ENCODE measurements at places on chromosomes 2 and 18.

GRCh38 chr2:191710411-191710900, 32.5 kb downstream of the NABP1 start:
- peak; percentile 82 for DNase-seq

DNA sequence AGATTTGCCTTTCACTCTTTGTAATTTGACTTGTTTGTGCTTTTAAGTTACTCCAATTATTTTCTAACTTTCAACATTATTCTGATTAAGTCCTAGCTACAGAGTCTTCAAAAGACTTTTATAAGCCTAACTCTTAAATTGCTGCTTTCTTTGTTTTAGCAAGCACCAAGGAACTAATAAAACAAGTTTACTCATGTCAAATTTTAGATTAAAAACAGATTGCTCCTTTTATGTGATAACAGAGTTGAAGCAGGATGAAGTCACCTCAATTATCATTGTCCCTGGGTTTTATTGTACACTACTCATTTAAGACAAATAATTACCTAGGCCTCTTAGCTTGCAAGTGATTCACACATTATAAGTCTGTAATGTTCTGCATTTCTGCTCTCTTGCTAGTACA, 678.4 kb downstream of the ERBB4 start:
- DNase-seq = no peak

GRCh38 chr2:237199577-237199976, 113.9 kb downstream of the COPS8 start:
- DNase-seq = no peak

- no peak for DNase-seq
Observed at GRCh38 chr2:224930124-224930523, 112.1 kb downstream of the DOCK10 start.

- no peak for DNase-seq
Observed at GRCh38 chr2:111246620-111247061, 125.9 kb downstream of the BCL2L11 start.

DNA sequence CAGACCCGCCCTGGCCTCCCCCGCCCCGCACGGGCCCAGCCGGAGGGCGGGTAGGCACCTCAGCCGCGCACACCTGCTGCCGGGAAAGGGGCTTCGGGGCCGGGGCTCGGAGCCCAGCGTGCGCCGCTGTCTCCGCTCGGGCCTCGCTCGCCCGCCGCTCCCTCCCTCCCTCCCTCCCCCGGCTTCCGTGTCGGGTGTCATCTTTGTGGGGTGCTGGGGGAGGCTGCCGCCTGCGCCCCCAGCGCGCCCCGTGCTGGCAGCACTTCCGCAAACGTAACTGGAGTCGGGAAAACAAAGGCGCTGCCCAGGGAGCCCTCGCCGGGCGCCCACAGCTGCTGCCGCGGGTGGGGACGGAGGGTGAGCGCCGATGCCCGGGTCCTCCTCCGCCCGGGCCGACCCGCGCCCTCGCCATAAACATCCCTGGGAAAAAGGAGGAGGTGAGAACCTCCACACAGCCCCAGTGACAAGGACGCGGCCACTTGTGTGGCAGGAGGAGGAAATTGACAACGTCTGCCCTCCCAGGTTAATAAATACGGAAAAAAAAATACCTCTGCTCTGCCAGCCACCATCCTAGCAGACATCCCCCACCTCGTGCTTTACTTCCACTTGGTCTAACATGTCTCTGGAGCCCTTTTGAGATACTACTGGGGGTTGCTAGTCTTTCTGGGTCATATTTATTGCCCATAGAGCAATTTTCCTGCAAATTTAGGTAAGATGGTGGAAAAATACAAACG, 550 bp downstream of the MFSD6 start:
- DNase-seq = peak; percentile 10

DNA sequence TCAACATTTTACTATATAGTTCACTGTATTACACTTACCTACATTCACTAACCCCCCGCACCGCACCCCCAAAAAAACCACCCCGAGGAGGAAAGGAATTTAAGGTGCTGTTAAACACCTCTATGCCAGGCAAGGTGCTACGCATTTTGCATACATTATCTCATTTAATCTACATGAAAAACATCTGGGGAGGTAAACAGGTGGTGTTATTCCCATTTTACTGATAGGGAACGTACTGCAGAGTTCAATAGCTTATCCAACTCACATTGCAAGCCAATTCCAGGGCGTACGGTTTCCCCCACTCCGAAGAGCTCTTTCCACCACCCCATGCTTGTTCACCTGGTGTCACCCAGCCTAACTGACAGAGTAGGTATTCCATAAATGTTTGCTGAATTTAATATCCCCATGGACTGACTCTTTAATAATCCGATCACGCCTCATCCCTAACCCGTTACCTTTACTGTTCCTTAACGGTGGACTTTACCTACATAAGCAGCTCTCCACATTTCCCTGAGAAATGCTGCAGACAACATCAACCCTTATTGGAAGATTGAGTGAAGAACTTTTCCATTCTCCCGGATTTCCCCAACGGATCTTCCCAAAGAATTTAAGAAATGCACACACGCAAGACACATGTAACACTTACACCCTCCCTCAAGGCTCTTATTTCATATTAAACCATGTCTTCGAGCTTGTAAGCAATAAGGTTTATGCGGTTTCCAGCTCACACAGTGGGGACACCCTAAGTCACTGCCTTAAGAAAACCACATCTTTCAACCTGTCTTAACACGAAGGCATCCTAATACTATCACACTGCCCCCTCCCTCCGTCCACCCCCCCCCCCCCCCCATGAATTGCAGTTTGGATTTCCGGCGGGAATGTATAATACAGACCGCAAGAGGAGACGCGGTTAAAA, 1.2 kb downstream of the RAPH1 start:
- DNase-seq = peak; percentile 76

- DNase-seq = no peak
Observed at GRCh38 chr18:50218432-50219197, 23.7 kb upstream of the MYO5B start.

GRCh38 chr2:54380670-54381069, 75.5 kb upstream of the SPTBN1 start:
- no peak for DNase-seq

- DNase-seq = no peak
Observed at GRCh38 chr18:39340418-39340817, 1774.8 kb upstream of the CELF4 start.

GRCh38 chr2:231689124-231689893, 19.0 kb upstream of the PTMA start:
- DNase-seq = no peak

DNA sequence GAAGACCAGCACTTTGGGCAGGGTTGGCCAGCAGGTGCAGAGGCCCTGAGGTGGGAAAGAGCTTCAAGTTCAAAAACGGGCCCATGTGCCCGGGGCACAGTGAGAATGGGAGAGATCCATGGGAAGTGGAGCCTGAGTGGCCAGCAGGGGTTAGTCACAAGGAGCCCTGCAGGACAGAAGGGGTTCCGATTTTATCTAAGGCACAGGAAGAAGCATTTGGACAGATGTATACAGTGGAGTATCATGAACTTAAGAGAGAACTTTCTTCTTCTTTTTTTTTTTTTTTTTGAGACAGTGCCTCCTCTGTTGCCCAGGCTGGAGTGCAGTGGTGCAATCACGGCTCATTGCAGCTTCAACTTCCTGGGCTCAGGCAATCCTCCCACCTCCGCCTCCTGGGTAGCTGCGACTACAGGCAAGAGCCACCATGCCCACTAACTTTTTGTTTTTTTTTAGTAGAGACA, 24.0 kb downstream of the WIPF1 start:
- no peak for DNase-seq

- no peak for DNase-seq
Observed at GRCh38 chr18:48203961-48204666, 205.1 kb downstream of the ZBTB7C start.

- no peak for DNase-seq
Observed at GRCh38 chr18:41268271-41268670, 686.8 kb upstream of the PIK3C3 start.

- no peak for DNase-seq
Observed at GRCh38 chr2:21231985-21232384, 108.2 kb downstream of the TDRD15 start.

DNA sequence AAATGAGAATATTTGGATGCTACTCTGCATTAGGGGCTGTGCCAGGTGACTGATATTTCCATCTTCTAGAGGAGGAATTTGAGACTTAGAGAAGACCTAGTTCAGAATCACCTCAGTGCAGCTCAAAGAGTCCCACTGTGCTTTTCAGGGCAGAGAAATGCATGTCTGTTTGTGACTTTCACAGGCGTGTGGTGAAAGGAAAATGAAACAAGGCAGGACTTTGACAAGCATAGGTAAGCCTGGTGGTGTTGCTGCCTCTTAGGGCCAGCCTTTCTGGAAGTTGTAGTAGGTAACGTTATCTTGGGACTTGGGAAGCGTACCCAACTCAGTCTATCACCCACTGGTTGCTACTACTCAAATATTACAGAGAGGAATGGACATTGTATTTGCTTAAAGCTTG, 2.6 kb downstream of the GPR39 start:
- no peak for DNase-seq

Data from fibroblast of skin of back (primary cell).